ENCODE measurements at places on chromosomes 16 and 17. TPM values are rescaled to one million over a fixed set of nuclear protein-coding genes. Genes with fewer than 3 reads are reported as not detected.

GRCh38 chr17:9209781-9210370 is 188.6 kb downstream of the NTN1 start:
- no peak overlapping the region for H3K27ac ChIP-seq
- no peak for DNase-seq
- H3K4me1 ChIP-seq = peaks cover 10% of the 10 kb centered on the region
- H3K4me3 ChIP-seq = no peak overlapping the region
- H3K27me3 ChIP-seq = no peaks in the 10 kb centered on the region

Gene NUP85
- 25.8 TPM for total RNA-seq

- no peak overlapping the region for H3K27ac ChIP-seq
- H3K4me3 ChIP-seq = no peak overlapping the region
- H3K4me1 ChIP-seq = no peaks in the 10 kb centered on the region
- no peaks in the 10 kb centered on the region for H3K27me3 ChIP-seq
- no peaks in the 10 kb centered on the region for H3K36me3 ChIP-seq
These were observed 6.8 kb downstream of the SLC6A2 start for GRCh38 chr16:55662644-55663031.

GRCh38 chr17:66260688-66261087 is 31.5 kb upstream of the APOH start:
- no peaks in the 10 kb centered on the region for H3K27me3 ChIP-seq
- no peaks in the 10 kb centered on the region for H3K4me1 ChIP-seq
- no peaks in the 10 kb centered on the region for H3K36me3 ChIP-seq
- DNase-seq = no peak

Gene PRSS33
- total RNA-seq = not detected

GRCh38 chr17:54814371-54814770 is 86.3 kb upstream of the TOM1L1 start:
- no peak for DNase-seq
- H3K27ac ChIP-seq = no peak overlapping the region
- no peaks in the 10 kb centered on the region for H3K36me3 ChIP-seq
- H3K27me3 ChIP-seq = no peaks in the 10 kb centered on the region
- H3K4me3 ChIP-seq = no peak overlapping the region
- H3K4me1 ChIP-seq = no peaks in the 10 kb centered on the region

DNA sequence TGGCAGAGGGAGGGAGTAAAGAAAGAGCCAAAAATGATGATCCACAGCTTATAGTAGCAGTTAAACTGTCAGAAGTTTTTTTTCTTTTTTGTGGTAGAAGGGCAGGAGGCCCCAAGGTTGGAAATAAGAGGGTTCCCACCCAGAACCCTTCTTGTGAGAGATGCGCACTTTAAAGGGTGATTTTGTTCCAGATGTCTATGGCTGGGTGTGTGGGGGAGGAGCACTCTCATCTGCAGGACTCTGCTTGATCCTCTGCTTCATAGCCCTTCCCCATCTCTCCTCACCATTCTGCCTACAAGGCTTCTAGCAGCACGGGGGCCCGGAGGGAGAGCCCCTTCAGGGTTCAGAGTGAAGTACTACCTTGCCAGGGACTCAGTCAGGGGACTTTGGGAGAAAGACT is 6.4 kb downstream of the ATXN1L start:
- no peaks in the 10 kb centered on the region for H3K27me3 ChIP-seq
- H3K4me3 ChIP-seq = no peak overlapping the region
- H3K27ac ChIP-seq = no peak overlapping the region
- H3K36me3 ChIP-seq = peaks cover 66% of the 10 kb centered on the region
- peaks cover 4% of the 10 kb centered on the region for H3K4me1 ChIP-seq

GRCh38 chr16:931626-932500 is 38.9 kb downstream of the LMF1 start:
- no peak overlapping the region for H3K4me3 ChIP-seq
- no peaks in the 10 kb centered on the region for H3K27me3 ChIP-seq
- H3K36me3 ChIP-seq = peaks cover 34% of the 10 kb centered on the region
- no peaks in the 10 kb centered on the region for H3K4me1 ChIP-seq

Gene POLR3K
- 6.9 TPM for total RNA-seq

DNA sequence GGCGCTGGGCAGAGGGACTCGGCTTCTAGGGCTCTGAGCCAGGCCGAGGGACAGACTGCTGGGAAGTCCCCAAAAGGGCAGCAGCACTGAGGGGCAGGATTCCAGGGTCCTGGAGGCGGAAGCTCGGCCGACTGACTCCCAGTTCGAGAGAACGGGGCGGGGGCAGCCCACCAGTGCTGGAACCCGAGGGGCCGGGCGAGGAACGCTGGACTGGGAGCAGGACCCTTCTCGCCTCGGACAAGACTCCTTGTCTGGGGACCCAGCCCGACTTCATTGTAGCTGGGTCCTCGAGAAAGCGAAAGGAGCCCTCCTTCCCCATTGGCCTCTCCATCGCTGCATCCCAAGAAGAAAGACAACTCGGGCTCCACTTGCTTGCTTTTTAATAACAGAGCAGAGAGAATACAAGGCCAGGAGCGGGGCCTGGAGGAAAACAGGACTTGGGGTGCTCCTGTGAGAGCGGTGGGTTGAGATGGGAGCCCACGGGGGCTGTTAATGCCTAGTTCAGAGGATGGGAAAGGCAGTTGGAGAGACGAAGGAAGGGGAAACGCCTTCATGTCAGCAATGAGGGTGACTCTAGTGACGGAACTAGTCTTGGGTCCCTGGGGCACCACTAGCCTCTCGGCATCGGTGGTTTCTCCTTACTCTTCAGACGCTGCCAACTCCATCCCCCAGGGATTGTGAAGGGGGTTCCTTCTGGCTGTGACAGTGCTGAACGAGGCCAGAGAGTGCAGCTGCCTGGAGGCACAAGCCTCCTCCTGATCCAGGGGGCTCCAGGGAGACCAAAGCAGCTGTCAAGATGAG is 492 bp upstream of the CAMTA2 start:
- H3K36me3 ChIP-seq = peaks cover 26% of the 10 kb centered on the region
- H3K27ac ChIP-seq = peak overlapping the region; percentile 93
- H3K27me3 ChIP-seq = no peaks in the 10 kb centered on the region
- H3K4me1 ChIP-seq = peaks cover 22% of the 10 kb centered on the region
- peak overlapping the region; percentile 97 for H3K4me3 ChIP-seq

Gene KRTAP9-8
- not detected for total RNA-seq

GRCh38 chr16:14549789-14550153 is 80.3 kb downstream of the PARN start:
- no peak overlapping the region for H3K27ac ChIP-seq
- DNase-seq = no peak
- H3K36me3 ChIP-seq = no peaks in the 10 kb centered on the region
- peaks cover 6% of the 10 kb centered on the region for H3K4me1 ChIP-seq

GRCh38 chr17:14590459-14591250 is 289.8 kb downstream of the HS3ST3B1 start:
- no peaks in the 10 kb centered on the region for H3K27me3 ChIP-seq
- no peak for DNase-seq
- no peaks in the 10 kb centered on the region for H3K4me1 ChIP-seq
- no peak overlapping the region for H3K4me3 ChIP-seq
- H3K27ac ChIP-seq = no peak overlapping the region

GRCh38 chr17:1470071-1470754 is 14.2 kb upstream of the CRK start:
- H3K4me1 ChIP-seq = peaks cover 11% of the 10 kb centered on the region
- no peak overlapping the region for H3K27ac ChIP-seq
- H3K36me3 ChIP-seq = peaks cover 83% of the 10 kb centered on the region
- DNase-seq = peak; percentile 71
- no peak overlapping the region for H3K4me3 ChIP-seq

Gene HID1
- 21.6 TPM for total RNA-seq
